Right atrium auricular region (tissue), 2 donors: ENCODE measurements at places on chromosomes 12 and 14. TPM values are rescaled to one million over a fixed set of nuclear protein-coding genes. Genes with fewer than 3 reads are reported as not detected.

GRCh38 chr12:67940780-67941243, 48.4 kb upstream of the IFNG-AS1 start:
- no peak for DNase-seq

GRCh38 chr12:81150382-81150781, 72.5 kb downstream of the ACSS3 start:
- DNase-seq: no peak

GRCh38 chr12:71686658-71687025, 760 bp downstream of the TMEM19 start:
- no peak for DNase-seq

DNA sequence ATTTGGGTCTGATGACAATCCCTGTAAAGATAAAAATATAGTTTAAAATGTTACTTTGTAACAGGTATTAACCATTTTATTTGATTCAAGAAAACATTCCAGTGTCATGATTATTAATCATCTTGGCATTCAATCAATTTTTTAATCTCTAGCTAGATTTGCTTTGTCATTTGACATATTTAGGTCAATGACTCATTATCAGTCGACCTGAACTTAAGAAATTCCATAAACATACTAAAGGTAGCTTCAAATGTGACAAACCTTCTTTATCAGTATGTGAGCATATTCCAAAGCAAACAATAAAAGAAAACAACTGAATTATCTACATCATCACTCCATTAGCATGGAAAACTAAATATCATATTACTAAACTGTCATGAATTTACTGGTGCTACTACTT, 50.8 kb upstream of the CDKL1 start:
- DNase-seq: no peak

- DNase-seq: no peak
Observed at GRCh38 chr12:29012673-29013072, 136.4 kb upstream of the FAR2 start.

DNA sequence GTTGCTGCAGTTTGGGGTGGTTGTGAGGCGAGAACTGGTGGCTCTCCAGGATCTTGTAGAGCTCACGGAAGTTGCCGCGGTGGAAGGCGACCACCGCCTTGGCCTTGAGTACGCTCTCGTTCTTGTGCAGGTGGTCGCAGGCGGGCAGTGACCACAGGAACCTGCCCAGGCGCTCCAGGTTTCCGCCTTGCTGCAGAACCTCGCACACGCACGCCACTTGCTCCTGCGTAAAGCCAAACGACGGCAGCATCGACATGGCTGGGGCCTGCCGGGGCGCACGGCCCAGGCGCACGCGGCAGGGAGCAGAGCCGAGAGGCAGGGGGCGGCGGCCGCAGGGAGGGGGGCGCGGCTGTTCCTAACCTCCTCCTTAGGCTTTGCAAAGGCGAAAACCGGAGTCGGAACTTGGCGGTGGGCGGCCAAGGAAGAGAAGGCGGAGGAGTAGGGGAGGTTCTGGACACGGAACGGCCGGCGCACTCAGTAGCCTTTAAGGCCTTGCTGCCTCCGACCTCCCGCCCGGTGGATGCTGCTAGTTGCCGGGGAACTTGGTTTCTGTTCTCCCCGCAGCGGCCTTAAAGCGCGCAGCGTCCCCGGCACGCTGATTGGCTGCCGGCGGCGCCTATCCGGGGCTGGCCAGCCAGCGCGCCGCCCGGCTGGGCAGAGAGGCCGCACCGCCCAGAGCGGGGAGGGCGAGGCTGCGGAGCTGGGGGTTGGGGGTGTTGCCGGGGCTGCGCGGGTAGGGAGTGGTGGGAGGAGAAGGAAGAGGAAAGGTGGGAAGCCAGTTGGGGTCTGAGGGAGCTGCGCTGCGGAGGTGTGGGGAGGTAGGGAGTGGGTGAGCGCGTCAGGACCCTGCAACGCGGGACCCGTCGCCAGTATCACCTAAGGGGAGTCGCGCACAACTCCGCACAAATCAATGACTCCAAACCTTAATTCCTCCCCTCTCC, at the start of gene SIX1:
TSS of gene SIX1 (minus strand) at position 544 of the 941 bp plus-strand sequence. CDS start at position 256, 288 bp downstream.
- DNase-seq: no peak

DNA sequence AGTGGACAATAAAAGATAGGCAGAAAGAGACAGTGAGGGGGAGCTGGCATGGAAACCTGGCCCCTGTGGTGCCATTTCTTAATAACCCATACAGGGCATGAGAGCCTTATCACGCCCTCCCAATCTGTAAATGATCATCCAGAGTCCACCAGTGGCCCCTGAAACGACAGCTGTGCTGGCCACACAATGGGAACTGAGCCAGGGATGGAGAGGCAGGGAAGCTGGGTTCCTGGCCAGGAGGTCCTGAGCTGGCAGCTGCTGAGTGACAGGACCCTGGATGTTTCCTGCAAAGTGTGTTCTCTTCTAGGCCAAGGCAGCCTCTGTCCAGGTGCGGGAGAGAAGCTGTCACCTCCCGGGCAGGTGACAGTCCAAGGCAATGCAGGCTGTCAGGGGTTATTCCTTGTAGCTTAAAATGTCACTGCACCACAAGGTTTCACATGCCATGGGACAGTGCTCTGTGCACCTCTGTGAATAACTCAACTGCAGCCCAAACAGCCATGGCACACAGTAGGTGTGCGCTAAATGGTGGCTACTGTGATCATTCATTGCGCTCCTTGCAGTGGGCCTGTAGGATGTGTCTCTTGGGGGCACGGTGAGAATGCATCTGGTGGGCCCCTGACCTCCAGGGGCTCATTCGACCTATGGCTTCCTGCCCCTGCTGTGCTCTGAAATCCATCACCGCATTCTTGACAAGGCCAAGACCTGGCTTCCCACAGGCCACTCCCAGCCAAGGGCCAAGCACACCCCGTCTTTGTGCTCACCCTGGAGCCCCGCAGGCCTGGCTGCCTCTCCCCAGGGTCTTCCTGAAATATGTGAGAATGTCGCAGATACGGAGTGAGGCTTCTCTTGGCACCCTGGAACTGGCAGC, 46.3 kb upstream of the BCL11B start:
- DNase-seq: no peak

DNA sequence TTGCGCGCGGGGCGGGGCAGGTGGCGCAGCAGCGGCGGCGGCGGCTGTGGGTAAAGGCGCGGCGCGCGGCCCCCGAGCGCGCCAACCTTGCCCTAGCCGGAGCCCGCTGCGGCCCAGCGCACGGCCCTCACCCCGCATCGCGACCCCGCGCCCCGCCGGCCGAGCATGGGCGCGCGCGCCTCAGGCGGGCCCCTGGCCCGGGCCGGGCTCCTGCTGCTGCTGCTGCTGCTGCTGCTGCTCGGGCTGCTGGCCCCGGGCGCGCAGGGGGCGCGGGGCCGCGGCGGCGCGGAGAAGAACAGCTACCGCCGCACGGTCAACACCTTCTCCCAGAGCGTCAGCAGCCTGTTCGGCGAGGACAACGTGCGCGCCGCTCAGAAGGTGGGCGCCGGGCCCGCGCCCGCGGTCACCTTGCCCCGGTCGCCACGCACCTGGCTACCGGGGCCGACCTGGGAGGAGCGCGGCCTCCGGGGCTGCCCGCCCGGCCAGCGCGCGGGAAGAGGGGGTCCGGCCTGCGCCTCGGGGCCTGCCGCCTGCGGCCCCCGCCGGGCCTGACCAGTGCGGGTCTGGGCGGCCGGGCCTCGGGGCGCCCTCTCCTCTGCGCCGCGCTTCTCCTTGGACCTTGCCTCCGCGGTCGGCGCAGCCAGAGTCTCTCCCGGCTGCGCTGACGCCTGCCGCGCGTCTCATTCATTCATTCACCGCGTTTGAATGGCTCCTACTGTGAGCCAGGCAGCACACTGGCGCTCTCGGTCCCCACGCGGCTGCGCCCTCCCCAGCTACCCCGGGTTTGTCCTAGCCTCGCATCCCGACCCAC, at the start of gene BRI3BP:
TSS of gene BRI3BP (plus strand) at position 20 of the 811 bp plus-strand sequence. CDS start at position 166, 146 bp downstream.
- DNase-seq: no peak

DNA sequence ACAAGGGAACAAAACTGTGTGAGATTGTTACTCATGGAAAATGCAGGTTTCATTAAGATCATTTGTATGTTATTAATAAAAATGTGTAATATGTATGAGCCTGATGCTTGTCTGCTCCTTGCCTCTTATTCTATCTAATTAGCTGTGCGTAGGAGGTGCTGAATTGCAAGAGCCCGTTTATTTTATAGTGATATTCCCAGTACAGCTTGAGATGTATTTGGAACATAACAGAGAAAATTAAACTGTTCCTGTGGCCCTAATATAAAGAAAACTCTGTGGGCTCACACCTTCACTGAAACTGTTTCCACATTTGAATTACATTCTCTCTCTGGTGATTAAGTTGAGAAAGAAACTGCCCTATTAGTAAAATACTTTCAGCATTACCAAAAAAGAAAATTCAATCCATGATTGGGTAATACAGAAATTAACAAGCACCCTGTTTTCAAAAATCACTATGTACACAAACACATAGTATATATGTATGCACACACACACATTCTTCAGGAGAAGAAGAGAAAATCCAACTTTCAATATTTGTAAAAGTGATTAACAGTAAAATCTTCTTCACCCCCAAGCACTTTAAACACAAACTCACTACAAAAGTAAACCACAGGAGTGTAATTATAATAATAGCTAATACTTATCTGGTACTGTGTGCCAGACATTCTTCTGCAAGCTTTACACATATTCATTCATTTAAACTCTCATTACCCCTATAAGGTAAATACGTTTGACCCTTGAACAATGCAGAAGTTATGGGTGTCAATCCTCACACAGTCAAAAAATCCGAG, 233.2 kb downstream of the PHLDA1 start:
- no peak for DNase-seq

GRCh38 chr12:72540811-72541210, 268.6 kb downstream of the TRHDE start:
- DNase-seq: no peak

DNA sequence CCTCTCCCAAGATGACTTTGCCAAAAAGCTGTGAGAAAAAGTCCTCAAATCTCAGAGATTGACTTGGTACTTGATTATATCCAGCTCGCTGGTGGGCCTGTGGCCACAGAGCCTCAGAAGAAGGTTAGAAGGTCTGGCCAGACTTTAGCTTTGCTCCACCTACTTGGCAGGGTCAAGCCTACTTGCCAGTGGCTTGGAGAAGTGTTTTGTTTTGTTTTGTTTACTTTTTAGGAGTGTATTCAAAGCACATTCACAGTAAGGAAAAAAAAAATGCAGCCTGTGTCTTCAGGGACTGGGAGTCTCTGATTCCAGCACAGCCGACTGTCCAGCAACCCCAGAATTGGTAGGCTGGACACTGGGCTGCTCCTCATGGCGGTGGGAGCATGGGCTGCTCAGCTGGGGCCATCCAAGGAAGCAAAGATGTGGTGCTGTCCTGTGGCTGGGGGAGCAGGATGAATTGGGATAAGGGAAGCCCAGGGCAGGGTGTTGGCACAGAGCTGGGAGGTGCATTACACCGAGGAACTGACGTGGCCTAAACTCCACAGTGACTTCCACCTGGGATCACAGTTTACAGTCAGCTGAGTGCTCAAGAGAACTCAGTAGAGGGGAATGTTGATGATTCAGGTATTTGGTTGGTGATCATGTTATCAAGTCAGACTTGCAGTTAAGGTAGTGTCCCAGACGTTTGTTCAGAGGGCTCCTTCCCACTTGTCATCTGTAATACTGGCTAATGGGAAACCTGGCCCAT, 73.5 kb downstream of the PPP2R5C start:
- no peak for DNase-seq

- no peak for DNase-seq
Observed at GRCh38 chr12:49793620-49794019, 34.6 kb downstream of the NCKAP5L start.

DNA sequence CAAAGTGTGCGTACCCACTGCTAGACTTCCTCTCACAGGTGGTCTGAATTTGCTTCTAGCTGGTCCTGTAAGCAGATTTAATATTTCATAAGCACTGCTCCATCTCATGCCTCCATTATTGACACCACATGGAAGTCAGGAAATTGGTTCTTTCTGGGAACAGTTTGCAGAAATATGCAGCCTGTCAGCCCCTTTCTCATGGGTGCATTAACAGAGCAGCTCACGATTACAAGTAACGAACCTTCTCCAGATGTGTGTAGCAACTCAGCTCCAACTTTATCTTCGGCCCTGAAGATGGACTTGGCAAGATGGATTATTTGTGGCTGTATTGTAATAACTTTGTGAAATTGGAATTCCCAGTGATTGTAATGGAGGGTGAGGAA, 214.5 kb upstream of the DDHD1 start:
- DNase-seq: no peak

DNA sequence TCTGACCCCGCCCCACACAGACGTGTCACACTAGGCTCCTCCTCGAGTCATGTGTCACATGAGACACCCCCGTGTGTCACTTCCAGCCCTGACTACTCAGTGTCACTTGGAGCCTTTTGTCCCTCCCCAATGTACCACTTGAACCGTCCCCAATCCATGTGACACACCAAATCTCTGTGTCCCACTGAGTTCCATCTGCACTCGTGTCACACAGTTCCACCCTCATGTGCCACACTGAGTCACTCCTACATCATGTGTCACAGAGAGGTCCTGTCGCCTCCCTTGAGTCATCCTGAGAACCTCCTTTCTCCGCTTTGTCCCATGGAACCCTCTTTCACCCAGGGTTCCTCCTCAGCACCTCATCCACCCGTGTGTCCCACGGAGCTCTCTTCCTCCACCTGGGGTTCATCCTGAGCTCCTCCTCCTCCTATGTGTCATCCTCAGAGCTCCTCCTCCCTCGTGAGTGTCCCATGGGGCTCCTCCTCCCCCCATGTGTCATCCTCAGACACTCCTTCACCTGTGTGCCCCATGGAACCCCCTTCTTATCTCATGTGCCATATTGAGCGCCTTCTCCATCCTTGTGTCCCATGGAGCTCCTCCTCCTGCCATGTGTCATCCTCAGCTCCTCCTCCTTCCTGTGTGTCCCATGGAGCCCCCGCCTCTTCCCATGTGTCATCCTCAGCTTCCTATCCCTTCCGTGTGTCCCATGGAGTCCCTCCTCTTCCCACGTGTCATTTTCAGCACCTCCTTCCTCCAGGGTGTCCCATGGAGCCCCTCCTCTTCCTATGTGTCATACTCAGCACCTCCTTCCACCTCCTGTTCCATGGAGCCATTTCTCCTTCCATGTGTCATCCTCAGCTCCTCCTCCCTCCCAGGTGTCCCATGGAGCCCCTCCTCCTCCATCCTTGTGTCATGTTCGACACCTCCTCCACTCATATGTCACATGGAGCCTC, 32.0 kb downstream of the RTL1 start:
- no peak for DNase-seq

Gene POTEG
- total RNA-seq: not detected

Gene PROX2
- total RNA-seq: not detected

Gene FGF23
- 0.08 TPM for total RNA-seq

Gene TEP1
- 11.9 TPM for total RNA-seq

Gene HOXC12
- total RNA-seq: not detected

Gene LHX5
- total RNA-seq: not detected

Gene MCRS1
- total RNA-seq: 81.8 TPM

Gene TESPA1
- total RNA-seq: not detected

Gene NUP37
- 8.1 TPM for total RNA-seq
